ENCODE measurements at places on chromosomes 7 and 10.

- H3K27ac ChIP-seq = no peak overlapping the region
- H3K36me3 ChIP-seq = no peaks in the 10 kb centered on the region
- no peaks in the 10 kb centered on the region for H3K27me3 ChIP-seq
- no peaks in the 10 kb centered on the region for H3K4me1 ChIP-seq
- no peak for DNase-seq
- H3K4me3 ChIP-seq = no peak overlapping the region
Observed at GRCh38 chr7:156578978-156579430, 61.6 kb upstream of the RNF32 start.

DNA sequence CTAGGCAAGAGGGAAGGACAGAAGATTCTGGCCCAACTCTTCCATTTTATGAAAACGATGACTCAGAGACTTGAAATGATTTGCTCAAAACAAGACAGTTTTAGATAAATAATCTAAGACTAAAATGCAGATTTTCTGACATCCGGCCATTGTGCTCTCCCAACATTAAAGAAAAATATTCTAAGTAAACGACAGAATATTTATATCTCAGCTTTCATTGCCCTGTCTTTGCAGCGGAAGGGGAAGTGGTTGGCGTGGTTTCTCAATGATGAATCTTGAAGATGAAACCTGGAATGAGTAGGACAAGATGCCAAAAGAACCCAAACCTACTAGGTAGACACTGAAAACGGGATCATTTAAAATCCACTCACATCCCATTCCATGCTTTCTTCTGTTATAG lies 28.9 kb upstream of the NPY start:
- H3K27me3 ChIP-seq = no peaks in the 10 kb centered on the region
- no peaks in the 10 kb centered on the region for H3K36me3 ChIP-seq
- DNase-seq = no peak

- no peak for DNase-seq
- H3K27ac ChIP-seq = no peak overlapping the region
- H3K27me3 ChIP-seq = no peaks in the 10 kb centered on the region
- H3K36me3 ChIP-seq = no peaks in the 10 kb centered on the region
- H3K4me3 ChIP-seq = no peak overlapping the region
Observed at GRCh38 chr7:132609906-132610520, 33.7 kb upstream of the PLXNA4 start.

DNA sequence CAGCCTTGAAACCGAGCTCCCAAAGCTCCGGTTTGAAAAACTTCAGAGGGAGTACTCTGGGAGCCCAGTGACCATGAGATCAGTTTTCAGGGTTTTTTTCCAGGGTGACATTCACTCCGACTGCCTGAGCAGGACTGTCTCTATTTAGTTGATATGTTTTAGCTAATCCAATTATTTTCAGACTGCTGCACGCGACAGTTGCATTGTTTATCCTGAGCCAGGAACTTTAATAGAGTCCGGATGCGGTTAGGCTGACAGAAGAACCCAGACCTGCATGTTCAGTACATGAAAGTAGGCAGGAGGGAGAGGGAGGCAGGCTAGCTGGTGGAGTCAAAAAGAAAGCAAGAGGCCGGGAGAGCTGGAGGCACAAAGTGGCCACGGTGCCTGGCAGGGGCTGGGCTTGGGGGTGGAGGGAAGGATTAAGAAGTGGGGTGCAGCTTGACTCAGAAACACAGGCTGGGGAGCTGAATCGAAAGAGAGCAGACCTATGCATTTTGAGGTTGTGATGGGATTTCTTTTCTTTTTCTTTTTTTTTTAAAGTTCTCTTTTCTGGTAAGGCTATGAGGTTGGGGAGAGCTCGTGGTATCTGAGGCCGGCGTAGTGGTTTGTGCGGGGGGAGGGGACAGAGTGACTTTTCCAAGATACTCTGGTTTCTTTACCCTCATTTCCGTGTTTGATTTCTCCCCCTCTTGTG lies 5.7 kb downstream of the GATA3 start:
- peak overlapping the region; percentile 39 for H3K4me3 ChIP-seq
- H3K27ac ChIP-seq = peak overlapping the region; percentile 91
- H3K36me3 ChIP-seq = peaks cover 36% of the 10 kb centered on the region
- H3K27me3 ChIP-seq = no peaks in the 10 kb centered on the region
- H3K4me1 ChIP-seq = peaks cover 63% of the 10 kb centered on the region

DNA sequence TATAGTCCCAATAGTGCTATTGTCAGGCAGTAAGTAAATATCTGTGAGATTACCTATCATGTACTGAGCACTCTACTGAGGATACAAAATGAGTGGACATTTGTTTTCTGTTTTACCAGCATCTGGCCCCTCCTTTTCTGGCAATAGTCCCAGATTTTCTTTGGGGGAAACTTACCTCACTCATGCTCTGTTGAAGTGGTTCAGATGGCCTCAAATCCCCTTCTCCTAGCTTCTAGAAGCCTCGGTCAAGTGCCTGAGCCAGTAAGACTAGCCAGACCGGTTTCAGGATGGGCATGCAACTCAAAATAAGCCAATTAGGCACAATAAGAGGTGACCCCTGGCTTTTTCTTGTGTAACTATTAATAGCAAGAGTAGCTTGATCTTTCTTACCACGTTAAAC lies 19.7 kb downstream of the TRDMT1 start:
- H3K36me3 ChIP-seq = no peaks in the 10 kb centered on the region
- H3K4me1 ChIP-seq = no peaks in the 10 kb centered on the region
- no peak overlapping the region for H3K27ac ChIP-seq

DNA sequence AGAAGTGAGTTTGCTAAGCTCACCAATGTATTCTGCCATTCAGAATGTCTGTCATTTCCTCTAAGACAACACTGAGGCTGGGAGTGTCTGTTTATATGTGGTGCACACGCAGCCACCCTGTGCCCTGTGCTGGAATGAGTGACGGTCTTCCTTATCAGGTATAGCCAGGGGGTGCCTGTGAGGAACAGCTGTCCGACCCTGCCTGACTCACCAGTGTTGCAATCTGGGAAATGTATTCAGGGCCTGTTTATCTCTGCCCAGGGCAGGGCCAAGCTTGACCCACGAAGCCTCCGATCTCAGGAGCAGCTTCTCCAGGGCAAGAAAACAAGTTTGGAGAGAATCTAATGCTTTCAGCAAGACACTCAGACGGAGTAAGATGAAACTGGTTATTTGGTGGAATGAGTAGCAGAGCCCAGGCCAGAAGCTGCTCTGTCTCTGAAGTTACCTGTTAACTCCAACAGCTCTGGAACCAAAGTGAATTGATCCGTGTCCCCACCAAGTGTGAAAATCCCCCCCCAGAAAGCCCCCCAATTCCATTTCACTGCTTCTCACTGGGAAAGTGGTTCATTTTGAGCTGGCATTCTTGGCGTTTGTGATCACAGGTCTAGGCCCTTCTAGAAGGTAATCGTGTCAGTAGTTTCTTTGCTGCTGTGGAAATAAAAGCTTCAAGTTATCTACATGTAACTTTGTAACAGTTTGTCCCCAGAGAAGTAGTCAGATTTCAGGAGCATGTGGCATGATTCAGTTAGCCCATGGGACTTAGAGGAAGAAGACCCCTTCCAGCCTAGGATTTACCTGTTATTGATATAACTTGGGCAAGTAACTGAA lies 6.1 kb upstream of the UBE2H start:
- H3K4me3 ChIP-seq = no peak overlapping the region
- H3K27ac ChIP-seq = no peak overlapping the region
- H3K4me1 ChIP-seq = no peaks in the 10 kb centered on the region
- no peaks in the 10 kb centered on the region for H3K27me3 ChIP-seq

DNA sequence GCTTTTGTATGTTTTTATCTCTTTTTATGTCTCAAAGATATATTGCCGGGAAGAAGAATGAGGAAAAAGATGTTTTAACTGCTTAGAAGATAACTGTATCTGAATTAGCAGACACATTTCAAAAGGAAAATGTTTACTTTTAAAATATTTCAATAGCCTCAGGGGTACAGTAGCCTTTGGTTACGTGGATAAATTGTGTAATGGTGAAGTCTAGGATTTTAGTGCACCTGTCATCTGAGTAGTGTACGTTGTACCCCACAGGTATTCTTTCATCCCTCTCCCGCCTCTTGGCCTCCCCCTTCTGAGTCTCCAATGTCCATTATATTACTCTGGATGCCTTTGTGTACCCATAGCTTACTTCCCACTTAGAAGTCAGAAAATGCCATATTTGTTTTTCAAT lies 222.1 kb downstream of the FANK1 start:
- H3K27ac ChIP-seq = no peak overlapping the region
- DNase-seq = no peak
- H3K4me3 ChIP-seq = no peak overlapping the region
- H3K27me3 ChIP-seq = no peaks in the 10 kb centered on the region

DNA sequence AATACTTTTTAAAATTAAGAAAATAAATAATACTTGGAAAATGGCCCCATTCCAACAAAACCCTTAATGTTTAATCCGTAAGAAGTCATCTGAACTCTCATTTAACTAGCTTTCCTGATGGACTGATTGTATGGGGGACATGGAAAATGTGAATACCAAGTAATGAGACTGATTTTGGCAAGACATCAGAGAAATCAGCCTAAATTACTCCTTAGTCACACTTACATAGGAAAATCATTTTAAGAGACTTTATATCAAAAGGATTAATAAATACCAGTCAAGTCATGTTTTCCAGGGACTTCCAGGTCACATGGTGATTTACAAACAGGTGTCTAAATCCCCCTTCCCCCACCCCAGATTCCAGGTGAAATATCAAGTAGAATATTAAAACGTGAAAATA lies 58.2 kb downstream of the GRM8 start:
- no peaks in the 10 kb centered on the region for H3K27me3 ChIP-seq
- DNase-seq = no peak
- no peak overlapping the region for H3K27ac ChIP-seq
- no peaks in the 10 kb centered on the region for H3K36me3 ChIP-seq
- no peaks in the 10 kb centered on the region for H3K4me1 ChIP-seq

DNA sequence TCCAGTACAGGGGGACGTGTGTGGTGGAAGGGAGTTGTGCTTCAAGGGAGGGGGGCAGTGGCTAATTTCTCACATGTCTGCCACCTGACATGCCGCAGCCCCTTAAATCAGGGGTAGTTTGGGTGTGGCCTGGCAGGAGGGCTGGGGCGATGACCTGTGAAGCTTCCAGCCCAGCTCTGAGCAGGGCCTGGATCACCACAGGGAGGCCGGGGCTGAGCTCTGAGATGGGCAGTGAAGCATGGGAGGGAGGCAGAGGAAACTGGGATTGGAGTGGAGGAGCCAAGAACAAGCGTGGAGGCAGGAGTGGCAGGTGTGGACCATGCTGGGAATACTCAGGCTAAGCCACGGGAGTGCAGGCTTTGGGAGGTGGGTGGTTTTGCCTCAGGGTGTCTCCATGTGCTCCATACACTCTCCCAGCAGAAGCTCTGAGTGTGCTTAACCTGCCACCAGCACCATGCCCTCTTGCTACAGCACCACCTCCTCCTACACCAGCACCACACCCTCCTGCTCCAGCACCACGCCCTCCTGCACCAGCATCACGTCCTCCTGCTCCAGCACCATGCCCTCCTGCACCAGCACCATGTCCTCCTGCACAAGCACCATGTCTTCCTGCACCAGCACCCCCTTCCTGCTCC lies 99.3 kb upstream of the SHH start:
- H3K36me3 ChIP-seq = no peaks in the 10 kb centered on the region
- DNase-seq = no peak
- H3K27me3 ChIP-seq = no peaks in the 10 kb centered on the region
- no peak overlapping the region for H3K27ac ChIP-seq
- H3K4me3 ChIP-seq = no peak overlapping the region

DNA sequence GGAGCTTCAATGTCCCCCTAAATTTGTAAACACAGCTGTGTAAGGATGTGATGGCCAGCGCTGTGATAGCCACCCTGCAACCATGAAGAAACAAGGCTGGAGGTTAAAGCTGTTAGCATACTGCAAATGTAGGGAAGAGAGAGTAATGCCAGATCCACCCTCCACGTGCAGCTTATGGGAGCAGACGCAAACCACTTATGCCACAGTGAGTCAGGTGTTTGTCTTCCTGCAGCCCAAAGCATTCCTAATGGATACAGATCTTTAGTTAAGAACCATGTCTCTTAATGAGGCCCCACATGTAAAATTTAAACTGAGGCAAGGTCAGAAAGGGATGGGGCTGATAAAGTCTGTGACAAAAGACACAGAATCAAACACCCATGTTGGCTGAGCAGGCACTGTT lies 13.6 kb upstream of the MYL7 start:
- H3K4me3 ChIP-seq = no peak overlapping the region
- H3K27ac ChIP-seq = no peak overlapping the region
- no peaks in the 10 kb centered on the region for H3K4me1 ChIP-seq
- no peak for DNase-seq
- no peaks in the 10 kb centered on the region for H3K27me3 ChIP-seq

GRCh38 chr10:58023341-58024073 lies 244.2 kb downstream of the IPMK start:
- no peak for DNase-seq
- H3K27ac ChIP-seq = no peak overlapping the region
- H3K27me3 ChIP-seq = no peaks in the 10 kb centered on the region
- no peaks in the 10 kb centered on the region for H3K4me1 ChIP-seq
- H3K36me3 ChIP-seq = no peaks in the 10 kb centered on the region

GRCh38 chr7:28105234-28105633 lies 75.4 kb downstream of the JAZF1 start:
- H3K4me3 ChIP-seq = no peak overlapping the region
- H3K27ac ChIP-seq = no peak overlapping the region
- no peaks in the 10 kb centered on the region for H3K4me1 ChIP-seq
- no peak for DNase-seq
- no peaks in the 10 kb centered on the region for H3K36me3 ChIP-seq

DNA sequence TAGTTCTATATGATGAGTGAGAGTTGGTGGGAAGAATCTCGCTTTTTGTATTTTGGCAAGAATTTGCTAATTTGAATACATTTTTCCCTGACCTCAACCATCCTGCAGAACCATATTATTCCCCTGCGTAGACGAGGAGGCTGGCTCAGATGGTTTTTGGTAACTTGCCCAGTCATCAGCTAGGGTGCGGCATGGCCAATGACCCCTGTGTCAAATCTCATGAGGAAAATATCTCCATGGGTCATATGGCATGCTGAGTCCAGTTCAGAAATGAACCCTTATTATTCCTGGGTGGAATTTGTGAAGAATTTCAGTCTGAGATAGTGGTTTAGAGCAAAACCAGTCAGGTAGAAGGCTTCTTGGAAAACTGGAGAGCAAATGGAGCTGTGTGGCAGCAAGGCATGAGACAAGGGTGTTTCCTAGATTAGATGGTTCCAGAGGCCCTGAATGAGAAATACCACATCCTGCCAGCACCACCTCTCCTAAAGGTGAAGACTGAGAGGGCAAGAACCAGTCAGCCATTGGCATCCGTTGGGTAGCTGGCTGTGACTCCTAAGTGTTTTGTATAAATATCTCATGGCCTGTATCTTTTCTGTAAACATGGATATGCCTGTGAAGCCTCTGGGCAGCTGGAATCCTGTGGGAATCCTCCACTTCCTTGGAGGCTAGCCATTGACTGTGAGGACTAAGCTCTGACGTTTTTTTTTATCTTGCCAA lies 5.8 kb upstream of the UPP1 start:
- no peaks in the 10 kb centered on the region for H3K27me3 ChIP-seq
- no peak for DNase-seq
- H3K36me3 ChIP-seq = no peaks in the 10 kb centered on the region

- H3K4me3 ChIP-seq = no peak overlapping the region
- no peak for DNase-seq
- H3K27ac ChIP-seq = no peak overlapping the region
- H3K4me1 ChIP-seq = no peaks in the 10 kb centered on the region
- H3K36me3 ChIP-seq = peaks cover 3% of the 10 kb centered on the region
- no peaks in the 10 kb centered on the region for H3K27me3 ChIP-seq
Observed at GRCh38 chr10:60099998-60100747, 193.8 kb upstream of the CCDC6 start.
